ENCODE measurements at places on chromosomes 7 and 10.

- peak; percentile 16 for DNase-seq
Measured at GRCh38 chr7:80134536-80135308, at the start of gene GNAI1. Gene GNAI1, plus strand, starts transcription at chr7:80134831. Its CDS starts 330 bp downstream, at chr7:80135161.

GRCh38 chr10:119003572-119004289 is 25.8 kb upstream of the NANOS1 start:
- DNase-seq = no peak

DNA sequence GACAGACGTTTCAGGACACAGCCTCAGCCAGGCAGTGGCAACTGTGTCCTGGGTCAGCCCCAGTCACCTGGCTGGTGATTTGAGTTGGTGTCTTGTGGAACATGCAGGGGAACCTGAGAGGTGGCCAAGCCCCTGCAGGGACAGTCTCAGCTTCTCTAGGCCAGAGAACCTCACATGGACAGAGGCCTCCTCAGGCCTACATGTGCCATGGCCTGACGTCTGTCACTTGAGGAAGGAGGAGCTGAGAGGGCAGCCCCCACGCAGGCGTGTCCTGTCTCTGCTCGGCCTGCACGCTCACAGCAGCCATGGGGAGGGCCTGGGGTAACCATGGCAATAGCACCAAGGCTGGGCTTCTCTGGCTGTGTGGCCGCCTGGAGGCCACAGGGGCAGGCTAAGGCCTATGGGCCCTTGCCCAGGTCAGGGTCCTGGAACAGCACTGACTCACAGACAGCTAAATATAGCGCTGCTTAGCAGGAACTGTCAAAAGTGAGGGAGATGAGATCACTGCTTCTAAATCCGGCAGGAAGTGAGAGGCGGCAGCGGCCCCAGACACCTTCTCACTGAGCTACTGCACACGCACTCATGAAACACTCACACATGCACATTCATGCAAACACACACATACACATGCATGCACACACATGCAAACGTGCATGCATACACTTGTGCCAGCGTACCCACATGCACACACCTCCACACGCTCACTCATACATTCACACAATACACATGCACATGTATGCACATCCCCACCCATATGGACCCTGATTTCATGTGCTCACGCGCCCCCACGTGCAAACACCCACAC is 57.0 kb downstream of the YKT6 start:
- DNase-seq = peak; percentile 91

DNA sequence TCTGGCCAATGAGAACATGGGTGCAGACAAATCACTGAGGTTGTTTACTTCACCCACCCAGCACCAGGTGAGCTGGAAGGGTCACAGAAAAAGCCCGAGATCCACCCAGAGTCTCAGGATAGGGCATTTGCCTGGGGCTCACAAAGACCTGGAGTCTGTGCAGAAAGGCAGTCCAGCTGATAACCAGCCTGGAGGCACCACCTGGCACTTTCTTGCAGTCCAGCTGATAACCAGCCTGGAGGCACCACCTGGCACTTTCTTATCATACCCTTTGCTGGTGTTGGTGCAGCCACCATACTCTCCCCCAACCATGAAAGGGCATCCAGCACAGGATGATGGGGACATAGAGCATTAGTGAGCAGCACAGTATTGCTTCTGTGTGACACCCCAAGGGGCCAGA is 104.1 kb downstream of the PPP1R3C start:
- no peak for DNase-seq

- DNase-seq = no peak
Measured at GRCh38 chr7:36923943-36924436, 199.7 kb upstream of the AOAH start.

DNA sequence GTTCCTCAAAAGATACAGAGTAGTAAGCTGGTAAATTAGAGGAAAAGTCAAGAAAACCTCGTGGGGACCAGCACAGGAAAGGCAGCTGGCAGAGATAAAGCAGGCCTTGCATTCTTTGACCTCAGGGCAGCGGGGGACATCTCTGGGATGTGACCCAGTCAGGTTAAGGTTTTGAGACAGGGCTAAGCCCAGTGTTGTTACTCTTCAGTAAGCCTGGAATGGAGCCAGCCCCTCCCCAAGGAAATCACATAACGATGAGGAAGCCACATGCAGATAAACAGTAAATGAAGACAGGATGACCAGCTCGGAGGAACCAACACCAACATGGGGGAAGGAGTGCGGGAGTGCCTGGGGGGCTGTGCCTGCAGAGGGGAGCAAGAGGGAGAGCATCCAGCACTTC is 99.6 kb downstream of the JAZF1 start:
- DNase-seq = no peak
